ENCODE measurements at places on chromosomes 11 and 22.

DNA sequence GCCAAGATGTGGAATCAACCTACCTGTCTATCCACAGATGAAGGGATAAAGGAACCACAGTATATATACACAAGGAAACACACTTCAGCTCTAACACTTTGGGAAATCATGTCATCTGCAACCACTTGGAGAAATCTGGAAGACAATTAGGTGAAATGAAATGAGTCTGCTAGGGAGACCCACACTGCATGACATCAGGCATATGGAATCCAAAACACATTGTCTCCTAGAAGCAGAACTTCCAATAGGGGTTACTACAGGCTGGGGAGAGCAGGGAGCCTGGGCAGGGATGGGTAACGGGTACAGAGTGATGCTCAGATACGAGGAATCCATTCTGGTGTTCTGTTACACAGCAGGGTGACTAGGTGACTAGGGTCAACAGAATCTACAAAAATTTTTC, 18.3 kb downstream of the RGL4 start:
- no peak for DNase-seq

GRCh38 chr11:126202646-126203359, 8.6 kb downstream of the RPUSD4 start:
- DNase-seq: no peak

GRCh38 chr11:133718238-133718637, 127.1 kb downstream of the SPATA19 start:
- no peak for DNase-seq

- DNase-seq: no peak
Observed at GRCh38 chr11:118530683-118531596, at the start of gene TMEM25. TMEM25 (plus strand) TSS chr11:118531192; CDS start chr11:118531802, 610 bp downstream.

- DNase-seq: no peak
Observed at GRCh38 chr22:46652081-46652846, 32.1 kb downstream of the GRAMD4 start.

- DNase-seq: no peak
Observed at GRCh38 chr11:86313793-86314192, 11.8 kb downstream of the HIKESHI start.

GRCh38 chr11:43868852-43869567, 11.6 kb upstream of the ALKBH3 start:
- DNase-seq: no peak

GRCh38 chr11:57474017-57474802, 13.9 kb downstream of the RTN4RL2 start:
- DNase-seq: no peak

GRCh38 chr11:33915526-33915925, 23.6 kb upstream of the LMO2 start:
- no peak for DNase-seq

DNA sequence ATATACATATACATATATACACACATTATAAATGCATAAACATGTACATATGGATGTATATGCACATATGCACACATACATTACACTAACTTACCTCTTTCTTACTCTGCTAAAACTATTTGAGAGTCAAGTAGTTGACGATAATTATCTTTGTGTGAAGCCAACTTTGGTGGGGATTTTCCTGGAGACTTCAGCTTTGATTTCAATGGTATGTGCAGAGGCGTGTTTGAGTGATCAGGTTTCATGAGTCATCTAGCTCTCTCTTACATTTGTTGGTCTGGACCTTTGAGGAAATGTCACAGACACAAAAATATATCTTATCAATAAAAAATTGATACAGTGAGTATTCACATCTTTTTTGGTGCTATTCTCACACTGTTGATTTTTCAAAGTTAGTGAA, 769.1 kb upstream of the LUZP2 start:
- no peak for DNase-seq

DNA sequence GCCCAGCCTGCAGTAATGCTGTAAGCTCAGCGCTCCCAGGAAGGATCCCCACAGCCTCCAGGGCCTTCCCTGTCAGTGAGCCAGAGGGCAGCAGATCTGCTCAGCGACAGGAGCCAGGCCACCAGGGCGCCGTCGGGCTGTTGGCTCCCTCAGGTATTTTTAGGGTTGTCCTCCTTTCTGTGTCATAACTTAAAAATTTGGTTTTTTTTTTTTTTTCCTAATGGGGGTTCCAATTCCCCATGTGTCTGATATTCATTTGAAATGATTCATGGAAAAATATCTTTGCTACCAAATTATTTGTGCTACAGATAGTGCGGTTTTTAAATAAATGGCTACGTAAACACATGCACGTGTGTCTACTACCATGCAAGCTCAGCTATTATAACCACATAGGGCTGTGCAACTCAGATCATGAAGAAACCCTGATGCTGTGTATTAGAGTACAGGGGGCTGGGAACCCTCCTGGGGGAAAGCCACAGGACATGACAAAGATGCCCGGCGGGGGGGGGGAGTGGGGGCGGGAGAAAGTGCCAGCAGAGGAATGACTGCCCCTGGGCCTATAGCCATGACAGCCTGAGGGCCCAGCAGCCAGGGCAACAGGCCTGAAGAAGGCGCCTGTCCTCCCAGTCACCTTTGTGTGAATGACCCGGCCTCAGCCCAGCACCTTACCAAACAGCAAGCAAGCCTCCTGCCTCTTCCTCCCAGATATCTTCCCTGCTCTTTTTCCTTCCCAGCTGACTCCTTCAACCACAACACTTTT, 89.3 kb downstream of the NAT10 start:
- DNase-seq: no peak

- no peak for DNase-seq
Observed at GRCh38 chr22:42001706-42002105, 3.1 kb downstream of the WBP2NL start.

DNA sequence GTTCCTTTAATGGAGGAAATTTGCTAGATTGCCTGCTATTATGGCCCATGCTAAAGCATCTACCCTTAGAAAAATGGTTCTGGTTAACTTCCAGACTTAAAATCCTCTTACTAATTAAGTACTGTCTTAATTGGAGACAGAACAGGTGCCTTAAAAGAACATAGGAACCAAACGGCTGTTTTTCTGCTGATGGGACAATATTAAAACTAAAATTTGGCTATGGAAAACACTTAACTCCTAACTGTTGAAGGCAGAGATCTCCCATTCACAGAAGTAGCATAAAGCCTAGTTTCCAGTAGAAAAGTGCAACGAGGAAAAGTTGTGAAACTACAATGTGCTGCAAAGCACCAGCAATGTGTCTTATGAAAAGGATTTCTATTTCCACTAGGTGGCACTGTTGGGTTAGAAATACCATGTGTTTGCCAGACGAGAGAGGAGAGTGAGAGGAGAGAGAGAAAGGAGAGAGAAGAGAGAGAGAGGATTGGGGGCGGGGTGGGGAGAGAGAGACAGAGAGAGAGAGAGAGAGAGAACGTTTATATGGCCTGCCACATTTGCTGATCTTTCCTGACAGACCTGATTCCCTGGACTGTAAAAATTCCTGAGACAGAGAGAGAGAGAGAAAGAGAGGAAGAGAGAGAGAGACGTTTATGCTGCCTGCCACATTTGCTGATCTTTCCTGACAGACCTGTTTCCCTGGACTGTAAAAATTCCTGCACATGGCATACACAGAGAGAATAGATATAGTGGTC, 51.5 kb downstream of the FAM181B start:
- DNase-seq: no peak

- DNase-seq: no peak
Observed at GRCh38 chr11:22555881-22556280, 69.7 kb downstream of the FANCF start.

- DNase-seq: no peak
Observed at GRCh38 chr11:109435121-109435742, 13.2 kb downstream of the C11orf87 start.

DNA sequence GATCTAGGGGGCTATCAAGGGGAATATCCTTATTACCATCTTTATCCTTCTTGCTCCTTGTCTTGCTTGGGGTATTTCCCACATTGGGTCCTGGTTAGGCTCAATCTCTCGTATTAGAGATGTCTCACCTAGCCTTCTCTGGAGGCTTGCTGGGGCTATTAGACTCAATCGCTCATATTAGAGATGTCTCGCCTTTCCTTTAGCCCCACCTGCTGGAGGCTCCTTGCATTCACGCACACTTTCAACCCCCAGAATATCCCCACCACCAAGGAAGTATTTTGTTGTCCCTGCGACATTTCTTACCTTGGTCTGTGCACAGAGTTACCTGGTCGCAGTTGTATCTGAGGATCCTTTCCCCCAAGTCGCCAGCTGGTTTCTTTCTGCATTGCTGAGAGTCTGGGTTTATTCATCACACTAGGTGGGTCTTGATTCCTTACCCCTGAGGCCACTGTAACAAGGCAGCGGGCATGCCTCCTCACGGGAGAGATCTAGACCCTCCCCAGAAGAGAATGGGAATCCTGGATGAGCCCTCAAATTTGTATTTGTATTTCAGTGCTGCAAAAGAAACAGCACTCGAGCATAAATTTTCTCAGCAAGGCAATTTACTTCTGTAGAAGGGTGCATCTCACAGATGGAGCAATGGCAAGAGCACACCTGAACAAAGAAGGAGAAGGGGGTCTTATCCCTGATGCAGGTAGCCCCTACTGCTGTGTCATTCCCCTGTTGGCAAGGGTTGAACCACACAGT, 15.9 kb upstream of the HYLS1 start:
- no peak for DNase-seq

DNA sequence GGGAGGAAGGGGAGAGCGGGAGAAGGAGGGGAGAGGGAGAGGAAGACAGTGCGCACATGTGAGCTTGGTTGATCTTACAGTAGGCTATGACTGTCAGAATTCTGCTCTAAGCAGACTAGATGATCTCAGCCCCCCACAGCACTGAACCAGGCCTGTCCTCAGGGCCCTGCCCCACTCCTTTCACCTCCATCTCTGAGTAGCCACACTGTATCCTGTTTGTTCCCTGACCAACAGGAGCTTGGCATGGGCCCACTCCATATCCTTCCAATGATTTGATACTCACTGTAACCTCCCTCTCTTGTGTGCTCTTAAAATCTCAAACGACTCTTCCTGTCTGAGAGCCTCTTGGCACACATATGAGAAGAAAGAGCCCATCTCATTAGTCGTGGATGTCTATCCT, 86.1 kb upstream of the PARVA start:
- DNase-seq: no peak

DNA sequence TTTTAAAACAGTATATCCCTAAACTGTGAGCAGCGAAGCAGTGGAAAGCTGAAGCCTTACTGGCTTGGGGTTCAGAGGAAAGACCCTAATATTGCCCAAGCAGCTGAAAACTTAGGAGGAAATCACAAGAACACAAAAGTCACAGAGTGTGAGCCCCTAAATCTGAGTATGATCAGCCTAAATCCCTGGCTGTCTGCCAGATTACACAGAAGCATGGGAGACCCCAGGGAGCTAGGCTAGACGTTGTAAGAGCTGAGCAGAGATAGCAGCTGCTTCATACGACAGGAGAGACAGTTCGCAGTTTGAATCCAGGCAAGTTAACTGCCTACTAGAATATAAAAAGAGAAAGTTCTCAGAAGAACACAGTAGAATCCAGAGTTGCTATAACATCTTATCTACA, 81.2 kb downstream of the PACS1 start:
- no peak for DNase-seq

DNA sequence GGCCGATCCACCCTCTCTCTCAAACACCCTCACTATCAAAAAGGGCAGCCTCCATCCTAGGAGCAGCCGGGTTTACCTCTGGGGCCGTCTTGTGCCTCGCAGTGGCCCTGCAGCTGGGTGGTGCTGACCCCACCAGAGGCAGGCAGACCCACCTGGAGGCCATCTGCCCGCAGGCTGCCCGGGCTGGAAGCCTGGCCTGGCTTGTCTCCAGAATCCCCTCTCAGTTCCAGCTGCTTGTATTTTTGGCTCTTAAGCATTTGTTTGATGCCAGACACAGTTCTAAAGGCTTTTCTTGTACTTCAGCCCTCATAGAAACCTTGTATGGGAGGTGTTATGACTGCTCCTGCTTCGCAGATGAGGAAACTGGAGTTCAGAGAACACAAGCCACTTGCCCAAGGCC, 4.2 kb upstream of the NFAM1 start:
- no peak for DNase-seq

- no peak for DNase-seq
Observed at GRCh38 chr11:96185220-96185768, 157.7 kb downstream of the MAML2 start.

DNA sequence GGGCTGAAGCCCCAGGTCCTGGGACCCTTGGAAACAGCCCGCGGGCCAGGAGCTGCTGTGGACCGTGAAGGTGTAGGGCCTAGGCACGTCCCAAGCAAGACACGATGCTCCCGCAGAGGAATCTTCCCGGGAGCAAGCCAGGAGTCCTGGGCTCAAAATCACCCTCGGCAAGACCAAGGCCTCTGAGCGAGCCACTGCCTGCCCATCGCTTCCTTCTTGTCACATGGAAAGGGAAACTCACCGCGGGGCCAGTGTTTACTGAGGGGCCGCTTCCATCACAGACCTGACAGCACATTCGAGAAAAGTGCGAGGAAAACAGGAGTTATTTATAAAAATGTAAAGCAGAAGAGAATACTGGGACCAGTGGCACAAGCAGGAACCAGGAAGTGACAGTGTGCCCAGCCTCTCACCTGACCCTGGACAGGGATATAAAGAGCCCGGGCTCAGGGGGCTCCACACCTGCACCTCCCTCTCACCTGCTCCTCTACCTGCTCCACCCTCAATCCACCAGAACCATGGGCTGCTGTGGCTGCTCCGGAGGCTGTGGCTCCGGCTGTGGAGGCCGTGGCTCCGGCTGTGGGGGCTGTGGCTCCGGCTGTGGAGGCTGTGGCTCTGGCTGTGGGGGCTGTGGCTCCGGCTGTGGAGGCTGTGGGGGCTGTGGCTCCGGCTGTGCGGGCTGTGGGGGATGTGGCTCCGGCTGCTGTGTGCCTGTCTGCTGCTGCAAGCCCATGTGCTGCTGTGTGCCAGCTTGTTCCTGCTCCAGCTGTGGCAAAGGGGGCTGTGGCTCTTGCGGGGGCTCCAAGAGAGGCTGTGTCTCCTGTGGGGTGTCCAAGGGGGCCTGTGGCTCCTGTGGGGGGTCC, at the start of gene KRTAP5-5:
Gene KRTAP5-5 (plus strand): TSS at position 450 of the 860 bp plus-strand sequence. CDS start 66 bp downstream, at position 516.
- no peak for DNase-seq

DNA sequence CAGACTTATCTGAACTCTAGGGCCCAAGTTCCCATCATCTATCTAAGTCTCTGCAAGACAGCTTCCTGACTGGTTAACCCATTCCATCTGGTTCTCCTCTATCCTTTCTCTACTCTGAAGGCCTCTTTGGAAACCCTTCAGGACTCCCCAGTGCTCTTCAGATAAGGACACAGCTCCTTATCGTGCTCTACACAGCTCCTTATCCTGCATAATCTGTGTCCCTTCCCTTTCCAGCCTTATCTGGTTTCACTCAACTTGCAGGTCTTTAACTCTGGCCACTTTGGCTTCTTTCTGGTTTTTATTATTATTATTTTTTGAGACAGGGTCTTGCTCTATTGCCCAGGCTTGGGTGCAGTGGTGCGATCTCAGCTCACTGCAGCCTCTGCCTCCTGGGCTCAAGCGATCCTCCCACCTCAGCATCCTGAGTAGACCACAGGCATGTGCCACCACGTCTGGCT, 10.6 kb downstream of the ENDOD1 start:
- DNase-seq: no peak

All from right renal cortex interstitium (tissue), 3 donors.